NCI-H774 (cell line): ENCODE measurements at places on chromosomes 3 and 15.

- DNase-seq = no peak
Measured at GRCh38 chr15:66620744-66621344, 55.0 kb upstream of the LCTL start.

GRCh38 chr3:193301433-193301832 lies 60.4 kb downstream of the PLAAT1 start:
- no peak for DNase-seq

- no peak for DNase-seq
Measured at GRCh38 chr3:184687363-184688015, 24.4 kb downstream of the MAGEF1 start.

- DNase-seq = no peak
Measured at GRCh38 chr3:197368330-197368729, 69.9 kb upstream of the DLG1 start.

DNA sequence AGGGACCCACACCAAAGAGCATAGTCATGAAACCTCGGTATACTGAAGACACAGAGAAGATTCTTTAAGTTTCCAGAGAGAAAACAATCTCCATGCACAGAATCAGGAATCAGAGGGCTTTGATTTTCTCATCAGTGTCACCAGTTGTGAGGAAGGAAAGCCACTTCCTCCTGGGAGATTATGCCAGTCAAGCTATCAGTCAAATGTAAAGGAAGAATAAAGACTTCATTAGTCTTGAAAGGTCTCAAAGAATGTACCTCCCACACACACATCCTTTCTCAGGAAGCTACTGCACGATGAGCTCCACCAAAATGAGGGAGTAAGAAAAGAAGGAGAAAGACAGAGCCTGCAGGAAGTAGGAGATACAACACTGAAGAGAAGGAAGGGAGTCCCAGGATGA lies 486.3 kb downstream of the SHQ1 start:
- no peak for DNase-seq

DNA sequence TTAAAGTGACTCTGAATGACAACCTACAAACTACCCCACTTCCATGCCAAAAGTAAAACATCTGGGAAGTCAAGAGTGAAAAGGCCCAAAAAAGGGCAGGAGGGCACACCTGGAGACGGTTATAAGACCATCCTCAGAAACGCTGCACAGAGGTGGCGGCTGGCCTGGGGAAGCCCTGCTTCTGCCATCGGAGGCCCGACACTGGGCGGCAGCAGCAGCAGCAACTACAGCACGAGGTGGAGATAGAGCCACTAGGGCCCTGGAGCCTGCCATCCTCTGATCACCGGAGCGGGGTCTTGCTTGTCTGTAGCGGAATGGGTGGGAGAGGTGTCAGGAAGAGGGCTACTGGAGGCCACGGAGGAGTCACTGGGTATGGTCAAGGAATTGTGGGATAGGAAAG lies 283.3 kb downstream of the ADAMTS17 start:
- no peak for DNase-seq
